Activated CD4-positive, alpha-beta T cell treated with anti-CD3 and anti-CD28 coated beads for 36 hours (primary cell): ENCODE measurements at places on chromosomes 2 and 18. TPM values are rescaled to one million over a fixed set of nuclear protein-coding genes. Genes with fewer than 3 reads are reported as not detected.

DNA sequence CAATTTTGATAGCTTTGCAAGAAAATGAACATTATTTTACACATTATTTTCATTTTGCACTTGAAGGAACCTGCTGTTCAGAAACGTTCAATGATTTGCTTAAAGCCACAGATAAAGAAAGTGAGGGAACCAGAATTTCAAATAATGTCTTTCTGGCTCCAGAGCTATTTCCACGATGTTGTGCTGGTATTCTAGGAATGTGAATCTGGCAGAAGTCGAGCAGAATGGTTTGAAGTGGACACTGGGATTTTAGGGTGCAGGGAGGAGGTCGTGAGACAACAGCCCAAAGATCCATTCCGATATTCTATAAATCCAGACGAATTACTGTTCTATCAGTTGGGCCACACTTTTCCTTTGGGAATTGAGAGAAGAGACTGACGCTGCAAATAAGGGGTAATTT, 2.2 kb downstream of the CCDC102B start:
- H3K4me1 ChIP-seq, result no peaks in the 10 kb centered on the region
- no peak overlapping the region for H3K27ac ChIP-seq
- no peaks in the 10 kb centered on the region for H3K36me3 ChIP-seq
- no peak overlapping the region for H3K4me3 ChIP-seq

GRCh38 chr2:50395605-50396297, 636.2 kb downstream of the NRXN1 start:
- H3K27me3 ChIP-seq, result no peaks in the 10 kb centered on the region
- H3K36me3 ChIP-seq, result no peaks in the 10 kb centered on the region
- DNase-seq, result no peak
- no peaks in the 10 kb centered on the region for H3K4me1 ChIP-seq

DNA sequence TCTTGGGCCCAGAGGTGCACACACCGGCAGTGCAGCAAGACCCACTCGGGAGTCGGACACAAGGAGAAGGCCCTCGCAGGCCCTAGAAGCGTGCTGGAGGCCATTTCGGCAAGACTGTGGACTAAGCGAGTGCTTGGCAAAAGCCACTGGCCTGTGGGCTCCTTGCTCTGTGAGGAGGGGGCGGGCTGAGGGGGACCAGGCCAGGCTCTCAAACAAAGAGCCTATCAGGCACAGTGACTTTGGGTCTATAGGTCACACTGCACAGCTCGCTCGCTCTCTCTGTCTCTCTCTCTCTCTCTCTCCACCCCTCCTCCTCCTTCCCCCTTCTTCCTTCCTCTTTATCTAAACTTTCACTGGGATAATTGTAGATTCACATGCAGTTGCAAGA, 23.6 kb upstream of the ZCCHC2 start:
- H3K27ac ChIP-seq, result no peak overlapping the region
- no peaks in the 10 kb centered on the region for H3K4me1 ChIP-seq
- DNase-seq, result no peak
- no peak overlapping the region for H3K4me3 ChIP-seq
- H3K27me3 ChIP-seq, result no peaks in the 10 kb centered on the region

- no peak overlapping the region for H3K27ac ChIP-seq
- H3K4me1 ChIP-seq, result no peaks in the 10 kb centered on the region
- H3K27me3 ChIP-seq, result peaks cover 5% of the 10 kb centered on the region
- no peak for DNase-seq
Measured at GRCh38 chr18:11042247-11042646, 107.1 kb downstream of the PIEZO2 start.

- H3K4me3 ChIP-seq, result no peak overlapping the region
- H3K27me3 ChIP-seq, result no peaks in the 10 kb centered on the region
- no peaks in the 10 kb centered on the region for H3K4me1 ChIP-seq
- H3K27ac ChIP-seq, result no peak overlapping the region
- no peak for DNase-seq
Measured at GRCh38 chr18:36465276-36465675, 167.8 kb downstream of the FHOD3 start.

GRCh38 chr2:171049691-171050090, 111.0 kb downstream of the TLK1 start:
- peaks cover 3% of the 10 kb centered on the region for H3K4me1 ChIP-seq
- H3K27ac ChIP-seq, result no peak overlapping the region

DNA sequence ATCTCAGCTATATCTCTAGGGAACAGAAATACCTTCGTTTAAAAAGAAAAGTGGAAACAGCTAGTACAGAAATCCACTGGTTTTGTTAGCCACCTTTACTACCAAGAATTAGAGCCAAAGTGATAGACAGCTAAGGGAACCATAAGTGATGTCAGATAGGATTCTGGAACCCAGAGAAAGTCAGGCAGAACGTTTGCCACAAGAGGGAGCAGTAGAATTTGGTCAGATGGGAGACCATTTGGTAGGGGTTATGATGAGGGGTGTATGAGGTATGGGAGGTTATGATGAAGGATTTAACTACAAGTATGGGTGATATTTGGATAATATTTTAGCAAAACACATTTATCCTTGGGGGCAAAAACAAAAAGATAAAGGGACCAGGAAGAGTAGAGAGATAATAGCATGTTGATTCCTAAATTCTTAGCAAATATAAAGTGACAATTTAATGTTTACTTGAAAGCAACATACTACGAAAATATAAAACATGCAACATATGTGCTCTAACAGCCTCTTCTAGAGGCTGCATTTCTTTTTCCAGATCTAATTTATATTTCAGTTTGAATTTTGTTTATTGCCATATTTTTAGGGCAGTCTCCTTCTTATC, 3.3 kb downstream of the SLC8A1 start:
- H3K27me3 ChIP-seq, result peaks cover 39% of the 10 kb centered on the region
- no peak overlapping the region for H3K4me3 ChIP-seq
- H3K36me3 ChIP-seq, result peaks cover 1% of the 10 kb centered on the region
- DNase-seq, result peak; percentile 31

GRCh38 chr2:189951791-189952535, 110.6 kb downstream of the MSTN start:
- no peak overlapping the region for H3K27ac ChIP-seq
- H3K4me3 ChIP-seq, result no peak overlapping the region
- DNase-seq, result no peak
- H3K27me3 ChIP-seq, result peaks cover 1% of the 10 kb centered on the region
- no peaks in the 10 kb centered on the region for H3K36me3 ChIP-seq

The IMPA2 gene
- 23.5 TPM for total RNA-seq

The CABLES1 gene
- total RNA-seq, result 3.7 TPM
